ENCODE measurements at places on chromosomes 16 and 17. TPM values are rescaled to one million over a fixed set of nuclear protein-coding genes. Genes with fewer than 3 reads are reported as not detected.

The DLX3 gene
- not detected for total RNA-seq

The SNX11 gene
- 16.1 TPM for total RNA-seq

The USP22 gene
- total RNA-seq: 621 TPM

The GINS2 gene
- 51.2 TPM for total RNA-seq

The KREMEN2 gene
- 13.8 TPM for total RNA-seq

GRCh38 chr16:62755938-62756337 is 719.7 kb upstream of the CDH8 start:
- no peak for DNase-seq
- H3K4me3 ChIP-seq: no peak overlapping the region

DNA sequence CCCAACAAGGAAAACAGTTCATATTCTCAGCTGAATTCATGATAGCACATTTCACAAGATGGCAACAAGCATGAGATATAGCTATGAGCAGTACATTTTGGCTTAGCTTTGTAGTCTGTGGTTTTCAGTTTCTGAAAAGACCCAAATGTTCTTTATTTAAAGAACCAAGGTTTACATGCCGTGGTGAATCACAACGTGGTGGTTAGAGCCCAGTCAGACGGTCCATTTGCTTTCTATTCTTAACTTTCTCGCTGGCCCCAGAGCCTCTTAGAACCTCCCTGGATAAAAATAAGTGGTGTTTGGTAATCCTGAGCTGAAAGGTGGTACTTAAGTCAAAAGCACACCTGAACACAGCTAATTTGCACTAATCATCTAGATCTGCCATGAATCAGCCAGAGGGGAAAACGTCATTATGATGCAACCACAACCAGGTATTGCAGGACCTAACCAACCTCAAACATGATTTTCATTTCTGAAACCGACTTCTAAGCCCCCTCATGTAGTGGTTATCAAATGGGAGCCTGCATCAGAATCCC is 18.6 kb upstream of the HAPSTR1 start:
- no peaks in the 10 kb centered on the region for H3K4me1 ChIP-seq
- H3K4me3 ChIP-seq: no peak overlapping the region
- no peak for DNase-seq
- no peak overlapping the region for H3K27ac ChIP-seq

- H3K27ac ChIP-seq: no peak overlapping the region
- H3K4me1 ChIP-seq: peaks cover 2% of the 10 kb centered on the region
- peak; percentile 80 for DNase-seq
- no peak overlapping the region for H3K4me3 ChIP-seq
- no peaks in the 10 kb centered on the region for H3K27me3 ChIP-seq
Measured at GRCh38 chr17:64025732-64026294, 5.4 kb upstream of the ICAM2 start.

DNA sequence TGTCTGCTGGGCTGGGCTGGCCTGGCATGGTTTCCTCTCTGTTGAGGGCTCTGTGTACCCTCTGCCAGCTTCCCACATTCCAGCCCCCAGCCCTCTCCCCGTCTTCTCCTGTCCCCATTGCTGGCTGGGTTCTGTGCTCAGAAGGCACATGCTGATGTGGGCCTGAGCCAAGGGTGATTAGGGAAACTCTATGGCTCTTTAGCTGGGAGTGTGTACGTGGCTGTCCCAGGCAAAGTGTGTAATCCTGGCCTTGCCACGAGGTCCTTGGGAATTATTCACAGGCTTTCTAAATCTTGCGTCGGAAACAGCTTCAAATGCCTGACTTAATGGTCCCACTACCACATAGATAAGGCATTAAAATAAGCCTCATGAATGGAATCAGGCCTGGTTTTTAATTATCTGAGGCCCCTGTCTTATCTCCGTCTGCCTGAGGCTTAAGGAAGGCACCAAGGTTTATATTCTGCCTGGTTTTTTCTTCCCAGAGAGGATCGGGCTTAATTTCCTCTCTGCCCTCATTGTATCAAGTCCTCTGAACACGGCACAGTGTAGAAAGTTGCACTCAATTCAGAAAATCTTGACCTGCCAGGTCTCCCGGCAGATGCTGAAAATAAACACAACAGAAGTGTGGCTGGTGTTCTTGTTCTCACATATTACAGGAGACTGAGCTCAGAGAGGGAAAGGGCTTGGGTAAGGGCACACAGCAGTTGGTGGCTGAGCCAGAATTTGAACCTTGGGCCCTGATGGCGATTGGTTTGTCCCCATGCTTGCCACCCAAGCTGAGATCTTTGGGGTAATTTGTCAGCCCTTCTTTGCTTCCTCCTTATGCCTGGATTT is 52.9 kb upstream of the LGALS9 start:
- H3K27me3 ChIP-seq: no peaks in the 10 kb centered on the region
- peak overlapping the region; percentile 49 for H3K4me3 ChIP-seq
- peaks cover 7% of the 10 kb centered on the region for H3K36me3 ChIP-seq
- DNase-seq: peak; percentile 51
- H3K4me1 ChIP-seq: peaks cover 37% of the 10 kb centered on the region

DNA sequence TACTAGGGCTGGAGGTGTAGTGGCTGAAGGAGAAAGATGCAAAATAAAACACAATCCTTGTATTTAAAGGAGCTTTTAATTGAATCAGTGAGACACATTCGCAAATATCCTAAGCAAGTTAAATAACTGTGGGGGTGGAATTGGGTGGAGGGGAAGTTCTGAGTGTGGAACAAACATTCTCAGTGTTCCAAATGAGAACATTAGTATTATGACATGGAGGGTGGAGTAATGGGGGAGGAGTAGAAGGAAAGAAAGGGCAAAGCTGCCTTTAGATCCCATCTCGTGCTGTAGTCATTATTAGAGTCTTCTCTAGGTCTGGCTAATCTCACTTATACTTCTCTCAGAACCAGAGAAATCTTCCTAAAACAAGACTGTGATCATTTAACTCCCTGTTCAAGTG is 169.7 kb downstream of the ANKFN1 start:
- H3K4me3 ChIP-seq: no peak overlapping the region
- DNase-seq: no peak
- peaks cover 8% of the 10 kb centered on the region for H3K4me1 ChIP-seq
- no peaks in the 10 kb centered on the region for H3K36me3 ChIP-seq
- H3K27me3 ChIP-seq: no peaks in the 10 kb centered on the region
- H3K27ac ChIP-seq: no peak overlapping the region

GRCh38 chr17:21174713-21175112 is 39.2 kb downstream of the TMEM11 start:
- H3K4me1 ChIP-seq: no peaks in the 10 kb centered on the region
- H3K36me3 ChIP-seq: no peaks in the 10 kb centered on the region
- no peak overlapping the region for H3K4me3 ChIP-seq
- no peak for DNase-seq
- no peaks in the 10 kb centered on the region for H3K27me3 ChIP-seq

- H3K27ac ChIP-seq: no peak overlapping the region
- H3K27me3 ChIP-seq: peaks cover 12% of the 10 kb centered on the region
- H3K4me3 ChIP-seq: no peak overlapping the region
- DNase-seq: no peak
Measured at GRCh38 chr17:12509801-12510200, 155.9 kb upstream of the MYOCD start.

GRCh38 chr16:75854152-75854551 is 127.9 kb upstream of the CPHXL start:
- no peaks in the 10 kb centered on the region for H3K27me3 ChIP-seq
- no peaks in the 10 kb centered on the region for H3K4me1 ChIP-seq
- H3K36me3 ChIP-seq: no peaks in the 10 kb centered on the region
- H3K27ac ChIP-seq: no peak overlapping the region
- DNase-seq: no peak
- no peak overlapping the region for H3K4me3 ChIP-seq

- peaks cover 34% of the 10 kb centered on the region for H3K4me1 ChIP-seq
- no peaks in the 10 kb centered on the region for H3K36me3 ChIP-seq
- no peak overlapping the region for H3K4me3 ChIP-seq
- DNase-seq: no peak
- H3K27me3 ChIP-seq: no peaks in the 10 kb centered on the region
Measured at GRCh38 chr16:66513111-66513723, 36.7 kb downstream of the TK2 start.

DNA sequence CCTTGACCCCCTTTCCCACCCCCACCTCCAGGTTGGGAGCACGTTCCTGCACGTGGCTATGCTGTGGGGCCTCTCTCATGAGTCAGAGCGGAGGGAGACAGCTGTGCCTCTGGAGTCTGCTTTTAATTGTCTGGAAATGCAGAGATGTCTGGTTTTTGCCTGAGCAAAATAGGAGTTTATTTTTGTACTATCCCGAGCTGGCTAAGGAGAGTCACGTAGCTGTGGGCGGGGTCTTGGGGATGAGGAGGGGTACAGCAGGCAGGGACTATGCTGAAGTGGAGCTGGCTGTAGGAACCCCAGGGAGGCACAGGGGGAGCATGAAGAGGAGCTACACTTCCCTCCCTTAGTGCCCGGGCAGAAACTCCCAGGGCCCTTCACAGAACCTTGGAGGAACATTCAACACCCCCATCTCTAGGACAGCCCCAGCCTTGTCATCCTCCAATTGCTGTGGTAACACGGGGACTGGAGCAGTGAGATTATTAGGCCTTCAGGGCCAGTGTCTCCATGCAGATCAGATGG is 44.7 kb upstream of the LGALS9 start:
- peak overlapping the region; percentile 76 for H3K27ac ChIP-seq
- H3K36me3 ChIP-seq: peaks cover 39% of the 10 kb centered on the region
- peak; percentile 59 for DNase-seq
- peaks cover 25% of the 10 kb centered on the region for H3K4me1 ChIP-seq

GRCh38 chr16:31181102-31181830 is 1.3 kb downstream of the FUS start:
- H3K4me1 ChIP-seq: peaks cover 13% of the 10 kb centered on the region
- H3K27me3 ChIP-seq: no peaks in the 10 kb centered on the region
- H3K27ac ChIP-seq: peak overlapping the region; percentile 97
- H3K36me3 ChIP-seq: peaks cover 56% of the 10 kb centered on the region
